ENCODE measurements at places on chromosomes 4 and X.

DNA sequence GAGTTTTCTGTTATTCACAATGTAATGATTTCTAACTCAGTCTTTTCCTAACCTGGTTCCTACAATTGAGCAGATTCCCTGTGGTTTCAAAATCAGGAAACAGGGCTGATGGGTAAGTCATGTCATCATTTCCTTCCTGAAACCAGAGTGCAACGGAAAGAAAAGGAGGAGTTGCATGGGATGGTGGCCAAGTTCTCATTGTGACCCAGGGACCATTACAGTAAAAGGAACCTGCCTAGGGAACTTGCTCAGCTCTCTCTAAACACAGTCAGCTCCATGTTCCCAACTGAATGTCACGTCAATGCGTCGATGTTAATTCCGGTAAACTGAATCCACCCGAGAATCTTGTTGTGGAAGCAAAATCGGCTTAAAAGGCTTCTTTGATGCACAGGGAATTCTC, 51.2 kb downstream of the LGI2 start:
- no peak for DNase-seq

- DNase-seq = no peak
These were observed 15.6 kb downstream of the SRPX start for GRCh38 chrX:38205039-38205438.

DNA sequence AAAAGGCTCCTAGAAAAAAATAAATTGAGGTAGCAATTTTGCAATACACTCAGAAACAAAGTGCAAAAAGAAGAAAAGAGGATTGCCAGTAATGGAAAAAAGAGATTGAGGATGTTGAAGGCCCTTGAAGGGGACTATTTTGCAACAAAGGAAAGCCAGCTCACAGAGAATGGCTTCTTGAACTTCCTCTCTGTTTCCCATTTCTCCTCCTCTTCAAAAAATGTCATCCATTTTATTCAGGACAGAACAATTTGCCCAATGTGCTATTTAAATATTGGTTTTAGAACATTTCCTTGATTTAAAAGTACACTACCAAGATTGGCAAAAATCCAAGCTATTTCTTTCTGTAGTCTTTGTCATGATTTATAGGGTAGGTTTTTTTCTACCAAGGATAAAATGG, 60.2 kb downstream of the GASK1B start:
- no peak for DNase-seq

DNA sequence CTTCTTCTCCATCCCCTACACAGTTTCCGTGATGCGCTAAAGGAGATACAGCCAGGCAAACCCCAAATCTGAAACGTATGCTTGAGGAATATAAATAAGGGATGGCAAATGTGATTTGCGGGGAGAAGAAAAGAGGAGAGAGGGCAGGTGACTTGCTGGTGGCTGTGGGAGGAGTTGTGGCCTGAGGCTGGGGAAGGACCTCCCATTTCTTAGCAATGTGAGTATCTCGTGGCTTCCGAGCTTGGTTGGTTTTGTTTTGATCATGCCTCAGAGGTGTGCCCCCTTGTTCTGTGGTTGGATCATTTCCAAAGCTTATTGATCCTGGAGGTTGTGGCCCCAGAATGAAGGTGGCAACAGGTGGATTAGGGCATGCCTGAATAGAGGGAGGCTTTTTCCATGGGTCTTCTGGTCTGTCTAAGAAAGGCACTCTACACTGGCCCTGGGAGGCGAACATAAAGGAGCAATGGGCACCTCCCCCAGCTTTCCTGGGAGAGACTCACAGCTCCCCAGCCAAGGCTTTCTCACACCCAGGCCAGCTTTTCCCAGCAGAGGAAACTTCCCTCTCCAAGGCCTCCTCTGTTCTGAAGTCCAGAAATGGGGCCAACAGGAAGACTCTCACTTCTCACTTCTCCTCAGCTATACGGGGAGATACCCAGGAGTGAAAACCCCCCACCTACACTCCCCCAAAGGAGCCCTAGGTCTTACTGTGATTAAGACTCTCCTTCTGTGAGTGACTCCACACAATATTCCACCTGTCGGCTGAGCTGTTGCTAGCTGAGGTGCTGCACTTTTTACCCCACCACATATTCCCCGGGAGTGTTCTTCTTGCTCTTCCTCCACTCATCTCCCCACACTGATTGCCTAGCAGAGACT, 40.0 kb downstream of the C4orf51 start:
- no peak for DNase-seq

DNA sequence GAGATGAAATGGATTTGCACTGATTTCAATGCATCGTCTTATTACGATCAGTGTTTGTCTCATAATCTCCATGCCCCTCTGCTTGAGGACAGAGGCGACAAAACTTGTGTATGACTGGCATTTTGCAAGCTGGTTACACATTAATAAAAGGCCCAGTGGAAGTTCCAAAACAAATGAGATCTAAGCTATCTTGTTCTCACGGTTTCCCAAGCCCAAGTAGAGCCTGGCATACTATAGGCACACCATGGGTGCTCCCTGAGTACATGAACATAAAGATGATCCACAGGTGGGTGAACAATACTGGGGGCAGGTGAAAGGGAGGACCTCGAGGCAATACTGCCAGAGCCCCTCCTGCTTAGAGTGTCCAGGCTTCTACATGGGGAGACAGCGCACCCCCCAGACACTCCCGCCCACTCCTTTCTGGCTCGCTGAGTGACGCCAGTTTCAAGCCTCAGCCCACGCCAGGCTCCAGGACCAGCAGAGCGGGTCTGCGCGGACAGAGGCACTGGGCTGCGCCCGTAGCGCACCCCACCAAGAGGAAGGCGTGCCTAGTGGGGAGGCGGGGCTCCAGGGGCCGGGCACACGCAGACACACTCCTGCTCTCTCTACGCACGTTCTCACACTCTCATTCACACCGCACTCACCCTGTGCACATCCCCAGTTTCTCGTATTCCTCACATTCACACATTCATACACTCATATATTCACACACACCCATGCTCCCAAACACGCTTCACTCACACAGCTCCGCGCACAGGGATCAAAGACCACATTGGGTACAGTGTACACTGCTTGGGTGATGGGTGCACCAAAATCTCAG, 8.9 kb upstream of the GSX2 start:
- DNase-seq = no peak

GRCh38 chr4:119139822-119140252, 4.2 kb downstream of the MYOZ2 start:
- DNase-seq = no peak

- peak; percentile 40 for DNase-seq
These were observed 65.0 kb downstream of the COQ2 start for GRCh38 chr4:83219344-83220331.

DNA sequence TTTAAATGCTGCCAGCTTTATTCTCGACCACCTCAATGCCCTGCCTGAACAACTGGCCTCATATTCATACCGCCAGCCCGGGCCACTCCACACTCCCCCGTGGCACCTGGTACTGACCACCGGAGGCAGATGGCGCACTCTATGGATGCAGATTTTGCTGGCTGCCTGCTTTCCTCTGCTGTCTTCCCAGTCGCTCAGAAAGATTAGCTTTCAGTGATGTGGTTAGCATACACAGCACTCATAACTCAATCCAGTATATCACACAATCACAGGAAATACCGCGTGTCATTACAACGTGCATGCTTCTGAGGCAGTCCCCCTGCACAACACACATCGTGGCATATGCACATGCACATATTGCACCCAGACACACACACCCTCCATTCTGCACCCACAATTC, 147.2 kb upstream of the BCOR start:
- DNase-seq = no peak

DNA sequence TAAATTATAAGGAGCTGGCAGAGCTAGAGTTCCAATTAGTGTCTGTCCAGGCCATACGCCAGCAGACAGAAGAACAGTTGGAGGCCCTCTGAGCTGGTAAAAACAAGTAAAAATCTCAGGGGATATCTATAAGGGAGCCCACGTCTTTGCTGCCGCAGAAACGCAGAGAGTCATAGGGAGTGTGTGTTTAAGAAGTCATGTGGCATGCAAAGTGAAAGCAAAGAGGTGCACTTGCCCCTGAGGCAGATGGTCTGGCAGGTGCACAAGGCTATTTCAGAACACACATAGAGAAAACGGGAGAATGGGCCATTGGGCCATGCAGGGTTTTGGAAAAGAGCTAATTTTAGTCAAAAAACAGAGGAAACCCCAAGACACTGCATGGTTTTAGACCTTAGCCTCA, 92.7 kb downstream of the NAP1L3 start:
- no peak for DNase-seq

- DNase-seq = no peak
These were observed 2085.4 kb downstream of the ARAP2 start for GRCh38 chr4:34158878-34159277.

DNA sequence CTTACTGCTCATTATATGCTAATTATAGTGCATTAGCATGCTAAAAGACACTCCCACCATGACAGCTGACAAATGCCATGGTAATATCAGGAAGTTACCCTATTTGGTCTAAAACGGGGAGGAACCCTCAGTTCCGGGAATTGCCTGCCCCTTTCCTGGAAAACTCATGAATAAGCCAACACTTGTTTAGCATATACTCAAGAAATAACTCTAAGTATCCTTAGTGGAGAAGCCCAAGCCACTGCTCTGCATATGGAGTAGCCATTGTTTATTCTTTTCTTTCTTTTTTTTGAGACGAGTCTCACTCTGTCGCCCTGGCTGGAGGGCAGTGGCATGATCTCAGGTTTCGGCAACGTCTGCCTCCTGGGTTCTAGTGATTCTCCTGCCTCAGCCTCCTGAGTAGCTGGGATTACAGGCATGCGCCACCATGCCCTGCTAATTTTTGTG, 15.5 kb downstream of the NUDT6 start:
- DNase-seq = no peak

GRCh38 chrX:13283950-13284546, 35.8 kb downstream of the ATXN3L start:
- no peak for DNase-seq
